ENCODE measurements at places on chromosomes 6 and 20. TPM values are rescaled to one million over a fixed set of nuclear protein-coding genes. Genes with fewer than 3 reads are reported as not detected.
A peak's percentile ranks its signal among the peaks of the same experiment; 100 is the strongest.

Gene NRN1
- 13.3 TPM for total RNA-seq

Gene CTCFL
- total RNA-seq: not detected

DNA sequence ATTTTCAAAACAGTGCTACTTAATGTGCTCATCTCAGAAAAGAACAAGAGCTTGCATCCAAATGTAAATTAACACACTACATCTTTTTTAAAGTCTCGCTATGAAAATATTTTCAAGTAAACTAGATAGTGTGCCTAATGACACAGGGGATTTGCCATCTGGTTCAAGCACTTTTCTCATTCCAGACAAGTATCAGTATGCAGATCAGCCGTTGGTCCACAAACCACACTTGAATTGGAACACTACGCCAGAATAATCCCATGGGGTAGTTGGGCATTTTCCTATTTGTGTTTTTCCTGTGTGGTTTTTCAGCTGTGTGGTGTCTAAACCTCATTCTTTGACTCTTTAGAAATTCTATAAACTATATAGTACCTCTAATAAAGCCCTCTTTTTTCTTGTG lies 256.2 kb downstream of the EPHA7 start:
- DNase-seq: no peak

Gene OR2B3
- total RNA-seq: not detected

GRCh38 chr20:10906834-10907233 lies 233.0 kb upstream of the JAG1 start:
- DNase-seq: no peak

Gene LTB
- total RNA-seq: 613 TPM

- no peak for DNase-seq
Observed at GRCh38 chr20:46831633-46832011, 63.0 kb upstream of the EYA2 start.

Gene DIDO1
- 74.0 TPM for total RNA-seq

DNA sequence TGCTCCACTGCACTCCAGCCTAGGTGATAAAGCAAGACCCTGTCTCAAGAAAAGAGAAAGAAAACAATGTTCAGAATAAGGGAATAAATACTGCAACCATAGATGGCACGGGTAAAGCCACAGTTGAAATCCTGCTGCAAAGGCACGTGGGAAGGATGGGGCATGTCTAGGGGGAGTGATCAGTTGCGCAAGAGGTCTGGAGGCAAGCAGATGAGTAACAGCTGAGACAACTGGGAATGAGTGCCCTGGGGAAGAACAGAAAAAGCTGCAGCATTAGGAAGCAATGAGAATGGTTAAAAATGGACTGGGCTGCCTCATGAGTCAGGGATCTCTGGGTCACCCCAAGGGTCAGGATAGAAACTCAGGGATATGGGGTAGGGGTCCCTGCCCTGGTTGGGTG lies 96.3 kb downstream of the GMPR start:
- no peak for DNase-seq

Gene SULF2
- 0.58 TPM for total RNA-seq

DNA sequence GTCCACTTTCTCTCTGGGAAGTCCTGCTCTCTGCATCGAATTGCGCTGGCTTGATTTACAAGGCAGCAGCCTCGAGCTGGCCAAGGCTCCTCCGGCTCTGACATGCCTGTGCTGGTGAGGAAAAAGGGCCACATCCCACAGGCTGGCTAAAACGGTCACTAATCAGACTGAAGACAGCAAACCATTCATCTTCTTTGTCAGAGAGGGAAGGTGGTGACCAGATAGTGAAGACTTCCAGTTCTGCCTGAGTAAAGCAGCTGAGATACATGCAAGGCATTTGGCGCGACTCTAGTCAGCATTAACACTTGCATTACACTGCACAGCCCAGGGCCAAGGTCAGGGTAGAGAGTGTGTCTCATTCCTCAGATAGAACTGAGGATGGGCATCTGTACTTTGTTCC lies 203.2 kb upstream of the MAP3K7 start:
- no peak for DNase-seq

DNA sequence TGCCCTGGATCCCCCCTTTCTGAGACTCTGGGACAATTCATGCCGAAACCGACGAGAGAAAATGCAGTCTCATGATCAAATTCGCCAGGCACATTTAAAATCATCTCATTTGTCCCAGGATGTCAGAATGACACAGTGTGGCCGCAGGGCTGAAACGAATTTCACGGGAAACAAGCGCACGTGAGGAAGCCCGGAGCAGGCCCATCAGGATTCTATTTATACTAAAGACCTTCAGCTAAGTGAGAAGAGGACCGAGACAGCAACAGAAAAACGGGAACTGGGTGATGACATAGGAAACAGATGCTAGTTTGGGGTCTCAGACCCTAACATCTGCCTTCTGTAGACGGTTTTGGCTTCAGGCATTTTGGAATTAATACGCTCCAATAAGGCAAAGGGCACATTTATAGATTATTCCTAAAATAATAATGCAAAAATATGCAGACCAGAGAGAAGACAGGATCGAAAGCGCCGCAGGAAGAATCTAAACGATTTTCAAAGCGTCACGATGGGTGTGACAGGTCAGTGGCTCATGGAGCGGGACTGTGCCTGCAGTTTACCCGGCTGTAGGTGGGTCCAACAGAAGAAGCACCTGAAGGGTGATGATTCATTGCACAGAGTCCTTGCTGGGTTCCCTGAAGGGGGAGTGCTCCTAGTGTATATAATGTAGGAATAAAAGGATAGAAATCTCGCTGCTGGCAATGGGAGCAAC lies 80.8 kb upstream of the MPC1 start:
- no peak for DNase-seq

Gene SNAP91
- total RNA-seq: not detected

DNA sequence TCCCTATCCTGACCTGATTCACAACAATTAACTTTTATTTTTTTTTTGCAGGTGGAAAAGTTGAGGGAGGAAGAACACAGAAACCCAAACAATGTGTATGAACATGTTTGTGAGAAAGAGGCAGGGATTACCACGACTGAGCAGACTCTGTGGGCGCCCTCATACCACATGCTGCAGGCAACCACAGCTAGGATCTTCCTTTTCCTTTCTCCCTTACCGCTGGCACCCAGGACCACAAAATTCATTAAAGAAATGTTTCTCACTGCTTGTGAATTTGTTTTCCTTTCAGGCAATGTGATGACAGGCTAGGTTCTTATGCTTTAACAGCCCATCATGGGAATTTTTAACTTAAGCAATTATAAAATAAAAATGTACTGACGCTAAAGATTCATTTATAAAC lies 287.1 kb downstream of the GMDS start:
- no peak for DNase-seq

GRCh38 chr20:53133125-53133524 lies 161.0 kb downstream of the TSHZ2 start:
- no peak for DNase-seq

Gene NINL
- total RNA-seq: 2.1 TPM

GRCh38 chr6:131807644-131808459 lies at the start of gene ENPP1:
ENPP1 (plus strand) TSS chr6:131808020; CDS start chr6:131808036, 16 bp downstream.
- DNase-seq: peak; percentile 64

Gene MED23
- total RNA-seq: 26.1 TPM

GRCh38 chr6:142975365-142975764 lies 30.4 kb upstream of the HIVEP2 start:
- DNase-seq: no peak

GRCh38 chr6:105867277-105867676 lies 218.9 kb upstream of the PRDM1 start:
- DNase-seq: no peak

- DNase-seq: no peak
Observed at GRCh38 chr6:135474362-135474761, 23.2 kb downstream of the AHI1 start.

DNA sequence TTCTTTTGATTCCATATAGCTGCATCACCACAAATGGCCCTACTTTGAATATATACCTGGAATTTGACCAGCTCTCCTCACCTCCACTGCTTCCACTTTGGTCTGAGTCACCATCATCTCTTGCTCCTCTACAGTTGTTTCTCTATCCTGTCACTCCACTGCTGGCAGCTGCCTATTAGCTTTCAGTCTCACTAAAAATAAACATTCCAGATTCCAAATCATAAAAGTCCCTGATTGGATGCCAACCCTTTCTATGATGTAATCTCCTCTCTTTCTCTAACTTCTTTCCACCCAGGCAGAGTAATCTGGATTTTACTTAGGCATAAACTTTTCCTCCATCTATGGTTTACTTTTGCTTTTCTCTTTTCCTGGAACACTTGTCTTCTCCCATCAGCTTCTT lies 49.1 kb downstream of the RFPL4B start:
- DNase-seq: no peak

DNA sequence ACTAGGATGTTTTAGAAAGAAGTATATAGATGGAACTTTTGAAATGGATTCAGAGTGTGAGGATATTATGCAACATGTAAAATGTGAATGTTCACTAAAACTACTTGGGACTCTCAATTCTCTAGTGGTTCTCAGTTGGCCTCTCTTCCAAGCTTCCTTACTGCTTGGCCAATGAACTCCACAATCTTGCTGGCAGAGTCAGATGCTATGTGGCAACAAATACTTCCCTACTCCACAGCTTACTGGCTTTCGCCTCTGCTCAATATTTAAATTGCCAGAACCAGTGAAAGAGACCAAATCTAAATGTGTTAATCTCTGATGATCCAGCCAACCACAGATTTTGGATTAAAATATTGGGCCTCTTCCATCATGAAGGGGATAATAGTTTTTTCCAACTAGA lies 138.4 kb downstream of the HTR1B start:
- no peak for DNase-seq

DNA sequence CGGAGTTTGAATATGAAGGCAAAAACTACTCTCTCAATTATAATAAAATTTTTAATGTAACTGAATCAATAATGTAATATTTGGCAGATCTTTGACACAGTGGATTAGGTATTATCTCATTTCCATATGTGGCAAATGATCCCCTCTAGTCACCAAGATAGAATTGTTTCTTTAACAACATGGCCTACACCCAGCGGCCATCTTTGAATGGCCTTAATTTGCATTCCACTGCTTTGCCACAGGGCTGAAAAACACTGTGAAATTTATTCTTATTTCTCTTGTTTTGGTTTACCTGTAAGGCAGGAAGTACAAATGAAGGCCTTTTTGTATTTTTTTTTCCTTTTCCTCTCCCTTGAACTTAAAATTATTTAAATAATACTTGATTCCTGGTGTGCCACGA lies 162.6 kb upstream of the SCGN start:
- DNase-seq: no peak

DNA sequence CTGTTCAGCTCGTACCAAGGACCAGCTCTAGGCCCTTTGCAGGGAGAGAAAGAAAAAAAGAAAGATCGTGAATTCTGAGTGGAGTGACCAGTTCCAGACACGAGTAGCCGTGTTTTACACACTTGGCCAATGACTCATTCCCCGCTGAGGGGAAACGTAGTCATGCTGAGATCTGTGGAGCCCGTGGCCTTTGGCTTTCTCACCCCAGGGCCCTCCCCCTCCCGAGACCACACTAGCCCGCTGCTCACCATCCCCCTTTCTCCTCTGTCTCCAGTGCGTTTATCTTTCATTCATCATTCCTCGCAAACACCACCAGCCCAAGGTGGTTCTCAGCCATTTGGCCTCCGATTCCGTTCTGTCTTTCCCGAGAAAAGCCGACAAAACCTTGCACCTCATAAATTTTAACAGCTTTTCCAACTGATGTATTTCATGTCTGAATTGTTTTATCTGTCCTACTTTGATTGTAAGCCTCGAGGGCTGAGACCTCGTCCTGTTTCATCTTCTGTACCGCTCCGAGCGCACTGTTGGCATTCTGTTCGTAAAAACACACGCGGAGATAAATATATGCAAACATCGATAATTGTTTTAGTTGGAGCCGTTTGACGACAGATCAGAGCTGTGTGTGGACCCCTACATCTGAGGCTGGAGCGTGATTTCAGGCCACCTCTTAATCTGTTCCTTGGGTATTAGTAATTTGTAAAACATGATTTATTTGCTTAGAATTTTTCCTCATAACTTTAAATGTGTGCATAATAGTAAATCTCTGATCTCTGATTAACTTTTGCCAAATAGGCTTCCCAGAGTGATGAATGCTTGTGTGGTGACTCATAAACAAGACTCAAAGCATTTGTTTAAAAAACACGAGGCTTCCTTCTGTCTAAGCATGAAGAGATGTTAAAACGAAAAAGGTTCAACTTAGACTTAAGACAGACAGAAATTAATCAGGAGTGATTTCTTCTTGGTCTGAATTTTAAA lies 336.6 kb downstream of the CDH4 start:
- no peak for DNase-seq

GRCh38 chr6:141259807-141260206 lies 872.9 kb upstream of the GJE1 start:
- no peak for DNase-seq

Gene SNPH
- total RNA-seq: 7.6 TPM

DNA sequence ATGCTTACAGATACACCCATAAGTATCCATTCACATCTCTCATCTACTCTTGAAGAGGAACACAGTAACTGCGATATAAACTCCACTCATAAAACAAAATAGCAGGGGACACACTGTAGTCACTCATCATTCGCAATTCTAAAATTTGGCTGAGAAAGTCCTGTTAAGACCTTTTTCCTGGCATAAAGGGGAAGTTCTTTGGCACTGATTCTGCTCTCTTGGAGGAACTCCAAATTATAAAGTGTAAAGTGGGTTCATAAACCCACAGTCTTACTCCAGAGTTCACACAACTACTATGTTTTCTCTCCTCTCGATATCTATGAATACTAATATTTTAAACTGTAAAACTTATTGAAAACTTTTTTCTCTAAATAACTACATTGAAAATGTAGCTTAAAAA lies 80.6 kb downstream of the ADGB start:
- DNase-seq: no peak

Gene DEFB132
- not detected for total RNA-seq

Gene PSORS1C2
- total RNA-seq: not detected

DNA sequence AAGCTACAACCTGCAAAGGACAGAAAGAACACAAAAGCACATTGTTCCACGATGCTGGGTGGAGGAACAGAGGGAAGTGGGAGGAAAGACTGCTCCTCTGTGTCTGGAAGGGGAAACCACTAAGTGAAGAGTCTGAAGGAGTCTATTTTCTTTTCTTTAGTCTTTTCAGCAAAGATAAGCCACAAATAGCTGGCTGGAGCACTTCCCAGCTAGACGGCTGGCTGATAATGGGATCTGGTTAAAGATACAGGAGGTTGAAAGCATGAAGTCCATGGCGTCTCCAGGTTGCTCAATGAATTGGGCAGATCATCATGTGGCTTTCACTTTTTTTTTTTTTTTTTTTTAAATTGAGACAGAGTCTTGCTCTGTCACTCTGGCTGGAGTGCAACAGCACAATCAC lies 154.0 kb upstream of the KCNG1 start:
- no peak for DNase-seq

- no peak for DNase-seq
Observed at GRCh38 chr6:145244349-145245100, 490.8 kb downstream of the EPM2A start.

Gene SPAG4
- total RNA-seq: 2.6 TPM

DNA sequence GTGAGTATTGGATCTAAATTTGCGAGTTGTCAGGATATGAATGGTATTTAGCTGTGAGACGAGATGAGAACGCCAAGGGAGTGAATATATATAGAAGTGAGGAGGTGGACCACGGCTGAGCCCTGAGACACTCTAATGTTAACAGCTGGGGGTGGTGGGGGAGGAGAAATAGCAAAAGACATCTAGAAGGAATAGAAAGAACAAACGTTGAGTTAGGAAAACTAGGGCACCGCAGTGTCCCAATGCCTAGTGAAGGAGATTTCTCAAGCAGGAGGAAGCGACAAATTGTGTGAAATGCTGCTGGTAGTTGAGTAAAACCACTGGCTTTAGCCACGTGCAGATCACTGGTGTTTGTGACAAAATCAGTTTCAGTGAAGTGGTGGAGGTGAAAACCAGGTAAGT lies 56.9 kb downstream of the CD164 start:
- no peak for DNase-seq

Measured in activated CD8-positive, alpha-beta T cell treated with anti-CD3 and anti-CD28 coated beads, Interleukin-2, amount 10 ng/mL, durations not matched to agents 7 days and 5 days (primary cell).